ENCODE measurements at places on chromosomes 7 and 10. TPM values are rescaled to one million over a fixed set of nuclear protein-coding genes. Genes with fewer than 3 reads are reported as not detected.

DNA sequence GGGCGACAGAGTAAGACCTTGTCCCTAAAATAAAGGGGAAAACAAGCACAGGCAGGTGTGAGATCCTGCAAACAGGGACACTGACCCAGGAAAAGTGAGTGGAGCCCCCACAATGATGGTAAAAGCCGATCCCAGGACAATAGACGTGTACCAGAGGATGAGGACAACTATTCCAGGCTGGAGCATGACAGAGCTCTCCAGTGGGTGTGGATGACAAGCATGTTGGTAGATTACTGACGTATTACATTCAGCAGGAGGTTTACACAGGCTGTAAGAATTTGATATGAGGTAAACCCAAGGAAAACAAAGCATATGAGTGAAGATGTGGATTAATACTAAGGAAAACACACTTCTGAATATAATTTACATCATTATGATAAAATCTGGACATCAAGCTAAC is 27.8 kb upstream of the SMURF1 start:
- H3K27ac ChIP-seq = no peak overlapping the region
- H3K4me1 ChIP-seq = no peaks in the 10 kb centered on the region
- no peaks in the 10 kb centered on the region for H3K36me3 ChIP-seq
- no peak overlapping the region for H3K4me3 ChIP-seq
- no peak for DNase-seq

DNA sequence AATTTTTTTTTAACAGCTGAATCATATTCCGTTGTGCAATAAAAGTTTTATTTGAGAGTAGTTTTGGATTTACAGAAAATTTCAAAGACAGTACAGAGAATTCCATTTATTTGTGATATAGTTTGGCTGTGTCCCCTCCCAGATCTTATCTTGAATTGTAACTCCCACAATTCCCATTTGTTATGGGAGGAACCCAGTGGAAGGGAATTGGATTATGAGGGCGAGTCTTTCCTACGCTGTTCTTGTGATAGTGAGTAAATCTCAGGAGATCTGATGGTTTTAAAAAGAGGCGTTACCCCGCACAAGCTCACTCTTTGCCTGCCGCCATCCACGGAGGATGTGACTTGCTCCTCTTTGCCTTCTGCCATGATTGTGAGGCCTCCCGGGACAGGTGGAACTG is 228.0 kb upstream of the MAGI2 start:
- no peaks in the 10 kb centered on the region for H3K4me1 ChIP-seq
- no peaks in the 10 kb centered on the region for H3K27me3 ChIP-seq
- H3K4me3 ChIP-seq = no peak overlapping the region
- no peak overlapping the region for H3K27ac ChIP-seq
- H3K36me3 ChIP-seq = no peaks in the 10 kb centered on the region

GRCh38 chr7:107891636-107892366 is 818 bp downstream of the DLD start:
- no peak for DNase-seq
- peak overlapping the region; percentile 82 for H3K4me3 ChIP-seq
- H3K36me3 ChIP-seq = peaks cover 30% of the 10 kb centered on the region
- H3K27ac ChIP-seq = peak overlapping the region; percentile 98
- no peaks in the 10 kb centered on the region for H3K27me3 ChIP-seq

The OR13A1 gene
- total RNA-seq = not detected

DNA sequence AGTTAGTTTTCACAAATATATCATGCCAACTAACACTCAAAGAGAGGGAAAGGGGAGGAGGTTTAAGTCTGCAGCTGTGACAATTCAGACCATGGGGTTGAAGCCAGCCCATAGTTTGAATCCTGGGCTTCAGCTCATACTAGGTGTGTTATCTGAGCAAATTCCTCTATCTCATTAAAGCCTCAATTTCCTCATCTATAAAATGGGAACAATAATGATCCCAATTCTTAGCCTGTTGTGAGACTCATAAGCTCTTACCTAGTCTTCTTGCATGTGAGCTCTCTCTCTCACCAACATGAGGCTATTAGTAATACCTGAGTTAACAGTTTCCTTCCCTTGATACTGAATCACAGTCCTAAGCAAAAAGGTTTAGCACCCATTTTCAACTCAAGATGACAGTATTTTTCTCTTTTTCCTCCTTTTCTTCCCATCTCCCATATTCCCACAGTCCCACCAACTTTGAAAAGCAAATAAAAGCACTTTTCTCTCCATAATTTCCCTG is 49.8 kb downstream of the NUDCD3 start:
- no peak overlapping the region for H3K27ac ChIP-seq
- no peak for DNase-seq
- H3K4me1 ChIP-seq = peaks cover 44% of the 10 kb centered on the region
- H3K36me3 ChIP-seq = no peaks in the 10 kb centered on the region
- H3K27me3 ChIP-seq = no peaks in the 10 kb centered on the region

GRCh38 chr10:95567903-95568630 is 6.9 kb upstream of the SORBS1 start:
- H3K27me3 ChIP-seq = no peaks in the 10 kb centered on the region
- H3K27ac ChIP-seq = no peak overlapping the region
- H3K36me3 ChIP-seq = no peaks in the 10 kb centered on the region
- H3K4me3 ChIP-seq = no peak overlapping the region
- DNase-seq = no peak

The CPXM2 gene
- total RNA-seq = 4.5 TPM

The DBNL gene
- 33.1 TPM for total RNA-seq

Data from left ventricle myocardium inferior (tissue), 1 donor.